T-helper 9 cell (primary cell): ENCODE measurements at places on chromosomes 16 and 17.

- no peak for DNase-seq
These were observed 94.0 kb upstream of the TNRC6C start for GRCh38 chr17:77864234-77865111.

- DNase-seq, result no peak
These were observed 1.4 kb upstream of the CACNA1G start for GRCh38 chr17:50558941-50559614.

DNA sequence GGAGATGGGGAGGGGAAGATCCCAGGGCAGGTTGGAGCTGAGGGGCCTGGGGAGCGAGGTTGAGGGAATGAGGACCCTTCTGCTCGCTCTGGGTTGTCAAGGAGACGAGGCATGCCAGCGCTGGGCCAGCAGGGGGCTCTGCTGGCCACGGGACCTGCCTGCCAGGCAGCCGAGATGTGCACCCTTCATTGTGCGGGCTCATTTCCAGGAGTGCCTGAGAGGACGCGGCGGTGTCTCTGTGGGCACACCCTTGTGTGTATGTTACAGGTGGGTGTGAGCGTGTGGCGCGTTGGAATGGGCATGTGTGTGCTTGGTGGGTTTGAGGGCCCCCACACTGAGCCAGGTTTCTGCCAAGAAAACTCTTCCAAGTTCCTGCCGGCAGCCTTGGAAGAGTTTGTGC is 15.9 kb downstream of the ARHGAP23 start:
- DNase-seq, result peak; percentile 37

DNA sequence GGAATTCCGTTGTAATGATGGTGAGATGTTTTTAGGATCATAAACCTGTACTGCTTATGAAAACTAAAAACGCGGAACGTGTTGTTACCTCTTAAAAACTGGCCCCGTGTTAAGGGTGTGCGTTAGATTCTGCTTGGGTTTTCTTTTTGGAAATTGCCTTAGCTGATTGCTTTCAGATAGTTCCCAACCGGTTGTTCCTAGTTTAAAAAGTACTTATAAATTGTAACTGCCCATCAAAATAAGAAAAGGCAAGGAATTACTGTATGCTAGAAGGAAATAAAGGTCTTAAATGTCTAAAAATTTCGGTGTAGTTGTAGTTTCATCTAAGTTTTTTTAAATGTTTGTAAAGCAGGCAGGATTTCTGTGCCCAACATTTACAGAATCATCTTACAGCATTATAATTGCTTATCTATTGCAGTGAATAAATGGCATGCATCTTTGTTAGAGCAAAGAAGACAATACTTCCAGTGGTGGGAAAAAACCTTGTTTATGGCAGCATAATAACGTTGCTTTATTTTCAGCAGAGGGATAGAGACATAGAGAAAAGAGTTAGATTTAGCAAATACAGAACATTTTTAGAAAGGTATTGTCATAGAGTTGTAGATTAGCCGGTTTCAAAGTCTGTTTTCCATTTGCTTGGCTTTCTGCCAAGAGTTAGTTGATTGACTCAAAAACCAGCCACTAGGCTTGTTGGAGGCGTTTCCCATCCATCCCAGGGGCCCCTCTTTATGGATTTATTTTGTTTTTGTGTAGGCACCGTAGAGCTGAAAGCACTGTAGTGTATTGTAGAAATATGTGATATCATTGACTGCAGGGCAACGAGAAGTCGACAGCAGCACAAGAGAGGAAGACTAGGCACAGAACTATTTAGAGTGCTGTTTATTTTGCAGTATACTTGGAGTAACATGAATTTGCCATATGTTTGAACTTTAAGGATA is 1.7 kb downstream of the PPM1D start:
- DNase-seq, result peak; percentile 8

DNA sequence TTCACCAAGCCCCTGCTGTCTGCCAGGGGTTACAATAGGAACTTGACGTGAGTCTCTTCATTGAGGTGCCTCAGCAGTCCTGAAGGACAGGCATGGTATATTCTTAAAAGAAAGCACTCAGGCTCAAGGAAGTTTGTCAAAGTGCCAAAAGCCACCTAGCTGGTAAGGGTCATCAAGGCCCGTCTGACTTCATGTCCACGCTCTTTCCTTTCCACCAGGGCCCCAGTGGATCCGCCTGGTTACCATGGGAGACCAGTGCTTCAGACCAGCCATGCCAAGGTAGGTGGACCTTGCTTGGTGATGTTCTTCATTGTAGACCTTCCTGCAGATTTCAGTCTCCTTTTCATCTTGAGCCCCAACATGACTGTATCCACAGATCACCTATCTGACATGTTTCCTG is 27.6 kb upstream of the CCL1 start:
- DNase-seq, result no peak

- DNase-seq, result no peak
These were observed 253.0 kb downstream of the HS3ST3B1 start for GRCh38 chr17:14553847-14554246.

- no peak for DNase-seq
These were observed 5.3 kb upstream of the NSMCE1 start for GRCh38 chr16:27273670-27274423.

DNA sequence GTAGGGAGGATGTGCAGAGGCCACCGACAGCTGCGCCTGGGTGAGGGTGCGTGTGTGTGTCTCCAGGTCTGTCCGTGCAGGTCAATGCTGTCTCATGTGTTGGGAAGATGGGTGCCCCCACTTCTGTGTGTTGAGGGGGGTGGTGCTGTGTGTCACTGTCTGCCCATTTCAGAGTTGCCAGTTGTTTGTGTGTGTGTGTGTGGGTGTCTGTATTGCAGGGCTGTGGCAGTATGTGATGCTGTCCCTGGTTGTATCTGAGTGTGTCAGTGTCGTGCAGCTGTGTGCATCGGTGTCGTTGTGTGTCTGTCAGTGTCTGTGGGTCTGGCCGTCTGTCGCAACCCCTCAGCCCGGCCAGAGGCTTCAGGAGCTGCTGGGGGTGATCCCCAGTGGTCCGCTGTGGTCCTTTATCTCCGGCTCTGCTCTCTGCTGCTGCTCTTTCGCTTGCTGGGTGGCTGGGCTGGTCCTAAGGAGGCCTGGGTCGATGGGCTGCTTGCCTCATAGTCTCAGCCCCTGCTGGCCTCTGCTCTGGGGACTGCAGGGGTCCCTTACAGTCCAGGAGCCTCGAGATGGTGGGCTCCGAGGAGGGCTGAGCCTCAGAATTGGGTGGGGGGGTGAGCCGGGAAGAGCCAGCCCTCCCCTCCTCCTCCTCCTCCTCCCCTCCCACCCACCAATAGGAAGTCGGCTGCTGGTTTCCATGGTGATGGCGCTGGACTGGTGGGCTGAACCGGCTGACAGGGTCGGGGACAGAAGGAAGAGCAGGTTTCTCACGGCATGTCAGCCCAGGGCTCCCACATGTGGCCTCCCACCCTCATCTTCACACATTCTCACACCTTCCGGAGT is at the start of gene TSPOAP1:
TSPOAP1 (minus strand) TSS at position 601 of the 840 bp plus-strand sequence. CDS start 875 bp downstream, outside the sequence.
- DNase-seq, result peak; percentile 50
